Stimulated activated CD8-positive, alpha-beta memory T cell treated with anti-CD3 and anti-CD28 coated beads, Interleukin-4, amount 100 ng/mL, for 1 hour (primary cell): ENCODE measurements at places on chromosomes 3 and 15.

- no peak for DNase-seq
These were observed 390.5 kb downstream of the DIPK2A start for GRCh38 chr3:144362126-144362525.

- no peak for DNase-seq
These were observed 255.3 kb upstream of the LRTM1 start for GRCh38 chr3:55183201-55183600.

GRCh38 chr15:96323319-96324145 lies 7.0 kb upstream of the NR2F2 start:
- DNase-seq = no peak

DNA sequence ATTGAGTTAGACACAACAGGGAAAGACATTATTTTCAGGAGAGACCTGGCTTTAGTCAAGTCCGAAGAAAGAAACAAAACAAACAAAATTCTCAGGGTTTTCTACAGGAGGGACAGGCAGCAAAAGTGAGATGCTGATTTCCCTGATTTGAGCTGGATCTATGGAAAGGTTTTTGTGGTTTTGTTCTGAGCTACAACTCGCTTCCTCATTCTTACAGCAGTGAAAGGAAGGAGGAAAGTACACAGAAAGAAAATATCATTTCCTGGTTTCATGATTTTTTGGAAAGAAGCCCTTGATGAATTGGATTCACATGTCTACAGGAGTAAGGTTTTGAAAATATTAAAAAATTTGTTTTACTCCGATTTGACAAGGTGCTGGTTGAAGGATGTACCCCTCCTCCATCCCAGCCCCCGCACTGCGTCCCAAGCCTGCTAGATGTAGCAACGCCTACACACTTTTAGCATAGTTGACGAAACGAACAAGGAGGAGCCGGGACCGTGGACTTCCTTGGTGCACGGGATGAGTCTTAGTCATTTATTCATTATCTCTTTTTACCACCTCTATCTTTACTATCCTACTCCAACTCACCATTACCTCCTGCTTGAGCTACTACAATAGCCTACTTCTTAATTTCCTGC lies 10.8 kb downstream of the PRICKLE2 start:
- no peak for DNase-seq

GRCh38 chr3:150355574-150355973 lies 52.5 kb upstream of the TSC22D2 start:
- DNase-seq = no peak

- DNase-seq = no peak
These were observed 27.8 kb upstream of the MYRIP start for GRCh38 chr3:39781632-39782031.

DNA sequence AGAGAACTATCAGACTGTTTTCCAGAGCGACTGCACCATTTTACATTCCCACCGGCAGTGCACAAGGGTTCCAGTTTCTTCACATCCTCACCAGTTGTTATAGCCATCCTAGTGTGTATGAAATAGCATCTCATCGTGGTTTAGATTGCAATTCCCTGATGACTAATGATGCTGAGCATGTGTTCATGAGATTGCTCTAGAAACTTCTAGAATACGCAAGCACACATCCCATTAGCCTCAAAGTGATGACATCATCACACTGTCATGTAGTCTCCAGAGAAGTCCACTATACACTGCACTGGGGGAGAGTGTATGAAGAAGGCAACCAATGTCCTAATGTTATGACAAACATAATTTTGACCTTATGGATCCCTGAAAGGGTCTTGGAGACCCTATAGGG lies 30.1 kb downstream of the FBLN2 start:
- no peak for DNase-seq

DNA sequence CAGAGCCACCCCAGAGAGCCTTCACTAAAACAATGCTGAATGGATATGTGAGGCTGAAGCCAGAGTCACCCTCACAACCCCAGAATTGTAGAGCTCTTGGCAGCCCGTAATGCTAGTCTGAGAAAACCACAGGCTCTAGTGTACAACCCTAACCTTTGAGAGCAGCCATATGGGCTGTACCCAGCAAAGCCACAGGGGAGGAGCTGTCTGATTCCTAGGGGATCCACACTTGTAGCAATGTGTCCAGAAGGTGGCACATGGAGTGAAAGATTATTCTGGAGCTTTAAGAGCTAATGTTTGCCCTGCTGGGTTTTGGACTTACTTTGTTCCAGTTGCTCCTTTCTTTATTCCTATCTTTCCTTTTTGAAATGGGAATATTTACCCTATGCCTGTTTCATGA lies 626.8 kb downstream of the GRM7 start:
- DNase-seq = no peak

DNA sequence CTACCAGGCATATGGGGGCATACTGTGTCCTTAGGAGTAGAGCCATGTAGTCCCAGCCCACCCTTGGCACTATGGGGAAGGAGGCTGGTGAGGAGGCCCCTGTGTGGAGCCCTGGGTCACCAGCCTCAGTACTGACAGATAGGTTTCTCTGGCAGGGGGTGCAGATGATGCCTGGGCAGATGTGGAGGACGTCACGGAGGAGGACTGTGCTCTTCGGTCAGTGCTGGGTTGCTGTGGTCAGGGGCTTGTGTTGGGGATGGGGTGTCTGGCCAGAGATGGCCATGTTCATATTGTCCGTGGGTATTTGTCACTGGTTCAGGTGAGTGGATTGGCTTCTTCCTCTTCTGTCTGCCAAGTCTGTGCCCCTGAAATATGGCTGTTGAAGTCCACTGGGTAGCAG lies 20.0 kb downstream of the MTMR14 start:
- DNase-seq = no peak

DNA sequence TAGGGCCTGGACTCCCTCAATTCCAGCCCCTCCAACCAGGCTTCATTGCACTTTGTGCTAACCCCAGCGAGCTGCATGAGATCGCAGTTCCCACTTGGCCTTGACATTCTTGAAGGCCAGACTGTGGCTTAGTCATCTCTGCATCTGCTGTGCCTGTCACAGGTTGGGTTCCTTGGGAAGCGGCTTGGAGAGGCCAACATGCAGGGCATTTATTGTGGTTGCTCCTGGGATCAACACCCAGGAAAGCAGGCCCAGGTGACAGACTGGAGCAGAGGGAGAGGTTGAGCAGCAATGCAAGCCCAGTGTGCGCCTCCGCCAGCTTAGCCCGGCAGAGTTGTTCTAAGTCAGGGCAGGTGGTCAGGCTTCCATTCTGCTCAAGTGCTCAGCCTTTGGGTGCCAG lies 10.5 kb downstream of the ABCF3 start:
- no peak for DNase-seq

GRCh38 chr15:78434134-78434533 lies 3.9 kb upstream of the IREB2 start:
- no peak for DNase-seq
